ENCODE measurements at places on chromosomes 2 and 18.

DNA sequence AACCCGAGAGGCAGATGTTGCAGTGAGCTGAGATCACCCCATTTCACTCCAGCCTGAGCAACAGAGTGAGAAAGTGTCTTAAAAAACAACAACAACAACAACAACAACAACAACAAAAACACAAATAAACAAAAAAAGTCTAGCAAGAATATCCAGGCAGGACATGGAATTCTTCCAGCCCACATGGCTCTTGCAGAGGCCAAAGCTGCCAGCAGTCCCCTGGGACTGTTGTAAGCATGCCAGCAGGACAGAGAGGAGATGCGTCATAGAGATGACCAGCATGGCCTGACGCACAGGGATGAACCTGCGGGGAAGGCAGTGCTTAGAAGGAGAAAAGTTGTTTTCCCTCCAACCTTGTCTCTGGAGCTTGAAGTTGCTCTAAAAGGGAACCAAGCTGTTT, 182.3 kb upstream of the PGAP1 start:
- no peak for DNase-seq

DNA sequence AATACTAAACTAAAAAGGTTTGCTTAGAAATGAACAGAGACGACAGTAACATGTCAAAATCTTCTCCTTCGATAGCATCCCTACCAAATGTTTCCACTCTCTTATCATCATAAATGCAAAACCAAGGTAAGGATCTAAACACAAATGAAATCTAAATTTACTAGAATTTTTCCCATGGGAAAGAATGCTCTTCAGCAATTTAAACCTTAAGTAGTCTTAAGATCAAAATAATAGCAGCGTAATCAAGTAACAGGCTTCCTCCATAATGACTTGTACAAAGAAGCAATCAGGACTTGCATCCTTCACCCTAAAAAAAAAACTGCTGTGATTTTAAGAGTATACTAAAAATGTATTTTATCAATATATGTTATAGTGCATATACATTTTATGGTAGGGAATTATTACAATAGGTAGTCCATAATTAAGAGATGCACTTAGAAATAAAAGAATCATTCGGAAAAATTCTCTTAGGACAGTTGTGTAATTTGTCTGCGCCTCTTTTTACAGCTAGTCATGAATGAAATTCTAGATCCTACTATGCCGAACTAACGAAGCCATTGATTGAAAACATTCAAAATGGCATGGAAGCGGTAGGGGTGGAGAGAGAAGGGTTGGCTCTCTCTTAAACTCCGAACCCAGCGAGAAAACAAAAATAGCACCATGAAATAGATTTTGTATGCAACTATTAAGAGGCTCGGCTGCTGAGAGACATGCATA, 1.3 kb downstream of the PGAP1 start:
- peak; percentile 40 for DNase-seq

- peak; percentile 3 for DNase-seq
Observed at GRCh38 chr18:6482198-6482977, 67.7 kb upstream of the L3MBTL4 start.

- no peak for DNase-seq
Observed at GRCh38 chr2:96549967-96550786, 13.6 kb downstream of the ARID5A start.

- no peak for DNase-seq
Observed at GRCh38 chr2:233977296-233977837, 60.2 kb downstream of the TRPM8 start.

GRCh38 chr18:29912351-29912750, 1130.2 kb downstream of the DSC3 start:
- DNase-seq: no peak

GRCh38 chr2:135997380-135997779, 12.0 kb upstream of the DARS1 start:
- DNase-seq: peak; percentile 67

DNA sequence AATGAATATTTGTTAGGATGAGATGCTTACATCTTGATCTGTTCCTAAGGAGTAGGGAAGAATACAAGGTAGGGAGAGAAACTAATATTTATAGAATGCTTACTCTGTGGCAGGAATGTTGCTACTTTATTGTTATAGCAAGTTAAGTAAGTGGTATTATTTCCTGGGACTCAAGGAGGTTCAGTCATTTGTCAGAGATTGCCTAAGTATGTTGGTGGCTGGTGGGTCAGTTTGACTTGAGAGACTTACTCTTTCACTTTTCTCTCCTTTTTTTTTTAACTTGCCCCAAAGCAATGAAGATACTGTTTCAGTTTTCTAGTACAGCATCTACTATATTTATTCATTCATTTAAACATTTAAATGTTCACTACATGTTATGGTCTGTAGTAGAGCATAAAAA, 209.2 kb upstream of the STON1 start:
- DNase-seq: no peak

DNA sequence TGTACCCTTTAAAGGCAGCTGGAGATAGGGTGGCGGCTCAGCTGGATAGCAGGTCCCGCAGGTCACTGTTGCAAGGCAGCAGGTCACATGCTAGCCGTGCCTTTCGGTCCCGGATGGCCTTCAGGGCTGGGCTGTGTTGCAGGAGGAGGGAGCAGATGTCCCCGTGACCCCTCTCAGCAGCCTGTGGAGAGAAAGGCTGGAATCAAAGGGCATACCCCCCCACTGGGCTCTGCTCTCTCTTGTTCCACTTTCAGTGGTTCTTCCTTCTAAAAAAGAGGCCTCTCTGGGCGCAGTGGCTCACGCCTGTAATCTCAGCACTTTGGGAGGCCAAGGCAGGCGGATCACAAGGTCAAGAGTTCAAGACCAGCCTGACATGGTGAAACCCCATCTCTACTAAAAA, 4.4 kb upstream of the ANKRD23 start:
- DNase-seq: no peak

GRCh38 chr2:227366769-227367426, 12.2 kb downstream of the TM4SF20 start:
- no peak for DNase-seq

- DNase-seq: peak; percentile 59
Observed at GRCh38 chr2:209526561-209526960, 102.7 kb downstream of the MAP2 start.

GRCh38 chr18:10269261-10269660, 185.2 kb upstream of the APCDD1 start:
- DNase-seq: no peak

DNA sequence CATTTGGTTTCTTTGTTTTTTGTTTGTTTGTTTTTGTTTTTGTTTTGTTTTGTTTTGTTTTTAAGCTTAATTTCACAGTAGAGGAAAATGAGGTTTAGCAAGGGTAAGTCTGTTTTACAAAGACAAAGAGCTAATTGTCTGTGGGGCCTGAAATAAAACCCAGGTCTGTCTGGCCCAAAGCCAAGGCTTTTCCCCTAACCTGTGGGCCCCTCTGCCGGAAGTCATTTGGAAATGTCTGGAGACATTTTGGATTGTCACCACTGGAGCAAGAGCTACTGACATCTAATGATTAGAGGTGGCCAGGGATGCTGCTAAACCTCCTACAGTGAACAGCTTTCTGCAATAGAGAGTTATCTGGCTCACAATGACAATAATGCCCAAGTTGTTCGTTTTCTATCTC, 167.2 kb downstream of the MAP2 start:
- DNase-seq: no peak

DNA sequence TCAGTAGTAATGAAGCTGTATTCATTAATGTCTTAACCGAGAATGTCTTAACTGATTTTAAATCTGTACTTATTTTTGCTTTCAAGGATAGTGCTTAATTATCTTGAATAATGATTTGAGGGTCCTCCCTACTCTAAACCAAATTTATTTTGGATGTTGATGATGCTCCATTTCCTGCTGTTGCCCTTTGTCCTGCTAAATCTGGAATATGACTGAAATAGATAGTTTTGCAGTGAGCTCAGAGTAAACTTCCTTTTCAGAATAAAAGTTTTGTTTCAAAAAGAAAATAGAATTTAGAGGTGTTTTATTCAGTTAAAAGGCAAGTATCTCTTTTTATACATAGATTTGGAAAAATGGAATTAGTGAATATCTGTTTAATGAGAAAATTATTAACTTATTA, 8.1 kb downstream of the NBEAL1 start:
- no peak for DNase-seq

DNA sequence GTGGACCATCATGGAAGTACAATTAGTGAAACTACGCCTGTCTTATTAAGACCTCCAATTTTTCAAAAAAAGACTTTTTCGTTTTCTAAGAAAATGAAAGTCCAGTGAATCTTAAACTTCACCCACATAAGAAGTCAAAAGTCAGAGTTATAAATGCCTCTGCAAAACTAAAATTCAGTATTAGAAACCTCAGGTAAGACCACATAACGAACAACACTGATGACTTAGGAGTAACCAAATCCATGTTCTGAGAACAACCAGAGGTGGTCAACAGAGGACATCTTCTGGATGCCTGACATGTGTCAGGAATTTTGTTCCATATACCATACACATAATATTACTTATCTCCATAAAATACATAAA, 62.4 kb downstream of the RPL31 start:
- no peak for DNase-seq

DNA sequence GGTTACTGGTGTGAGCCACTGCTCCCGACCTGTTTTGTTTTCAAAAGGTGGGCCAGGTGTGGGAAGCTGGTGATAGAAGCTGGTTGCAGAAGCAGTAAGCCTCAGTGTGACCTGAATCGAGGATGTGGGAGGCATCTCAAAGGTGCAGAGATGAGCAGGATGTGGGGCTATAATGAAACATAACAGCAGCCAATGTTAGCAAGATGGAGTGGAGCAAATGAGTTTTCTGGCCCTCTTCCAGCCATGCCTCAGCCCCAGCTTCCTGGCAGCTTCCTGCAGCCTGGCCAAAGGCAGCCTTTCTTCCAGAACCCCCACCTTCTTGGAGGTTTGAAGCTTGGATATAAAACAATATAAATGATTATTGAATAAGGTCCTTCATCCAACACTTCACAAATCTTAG, 184.8 kb downstream of the NCK2 start:
- no peak for DNase-seq

- no peak for DNase-seq
Observed at GRCh38 chr2:191249156-191249813, 4.1 kb downstream of the MYO1B start.

GRCh38 chr2:108219688-108220087, 20.1 kb upstream of the SULT1C3 start:
- DNase-seq: no peak

GRCh38 chr2:218233543-218233942, 16.6 kb downstream of the ARPC2 start:
- no peak for DNase-seq

DNA sequence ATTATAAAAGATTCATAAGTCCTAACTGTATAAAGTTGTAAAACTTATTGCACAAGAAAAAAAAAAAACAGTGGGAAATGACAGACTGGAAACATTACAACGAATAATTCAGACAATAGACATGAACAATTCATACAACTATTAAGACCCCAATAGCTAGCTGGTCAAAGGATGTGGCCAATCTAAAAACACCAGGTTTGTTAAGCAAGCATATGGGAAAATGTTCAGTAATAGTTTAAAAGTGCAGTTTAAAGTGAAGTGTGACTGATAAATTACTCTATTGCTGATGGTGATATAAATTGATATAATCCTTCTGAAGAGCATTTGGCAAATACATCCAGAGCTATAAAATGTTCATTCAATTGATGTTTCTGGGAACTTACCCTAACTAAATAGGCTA, 289.0 kb downstream of the CAMKMT start:
- DNase-seq: no peak

- no peak for DNase-seq
Observed at GRCh38 chr2:54859416-54859815, 136.0 kb downstream of the EML6 start.

DNA sequence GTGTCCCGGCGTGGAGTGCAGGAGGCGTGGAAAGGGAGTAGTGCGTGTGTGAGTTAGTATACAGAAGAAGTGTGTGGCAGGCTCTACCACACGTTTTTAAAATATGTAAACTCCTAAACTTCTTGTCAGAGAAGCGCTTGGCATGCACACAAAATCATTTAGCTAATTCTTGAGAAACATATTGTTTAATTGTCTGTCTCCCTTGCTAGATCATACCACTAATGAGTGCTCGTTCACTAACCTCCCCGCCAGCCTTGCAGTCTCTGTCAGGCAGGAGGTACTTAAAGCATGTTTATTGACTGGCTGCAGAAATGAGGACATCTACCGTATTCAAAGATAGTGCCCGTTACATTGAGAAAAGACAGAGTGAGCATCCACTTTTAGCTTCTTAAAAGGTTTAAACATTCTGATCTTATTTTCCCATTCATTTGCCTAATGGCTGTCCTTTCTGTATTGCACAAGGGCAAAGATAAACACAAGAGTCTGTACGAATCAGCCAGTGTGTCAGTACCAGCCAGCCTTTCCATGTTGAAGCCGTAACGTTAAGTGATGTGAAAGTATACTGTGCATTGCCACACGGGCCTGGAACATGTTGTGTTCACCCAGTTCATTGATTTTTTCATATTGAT, 41.4 kb downstream of the TRAPPC12 start:
- DNase-seq: no peak

DNA sequence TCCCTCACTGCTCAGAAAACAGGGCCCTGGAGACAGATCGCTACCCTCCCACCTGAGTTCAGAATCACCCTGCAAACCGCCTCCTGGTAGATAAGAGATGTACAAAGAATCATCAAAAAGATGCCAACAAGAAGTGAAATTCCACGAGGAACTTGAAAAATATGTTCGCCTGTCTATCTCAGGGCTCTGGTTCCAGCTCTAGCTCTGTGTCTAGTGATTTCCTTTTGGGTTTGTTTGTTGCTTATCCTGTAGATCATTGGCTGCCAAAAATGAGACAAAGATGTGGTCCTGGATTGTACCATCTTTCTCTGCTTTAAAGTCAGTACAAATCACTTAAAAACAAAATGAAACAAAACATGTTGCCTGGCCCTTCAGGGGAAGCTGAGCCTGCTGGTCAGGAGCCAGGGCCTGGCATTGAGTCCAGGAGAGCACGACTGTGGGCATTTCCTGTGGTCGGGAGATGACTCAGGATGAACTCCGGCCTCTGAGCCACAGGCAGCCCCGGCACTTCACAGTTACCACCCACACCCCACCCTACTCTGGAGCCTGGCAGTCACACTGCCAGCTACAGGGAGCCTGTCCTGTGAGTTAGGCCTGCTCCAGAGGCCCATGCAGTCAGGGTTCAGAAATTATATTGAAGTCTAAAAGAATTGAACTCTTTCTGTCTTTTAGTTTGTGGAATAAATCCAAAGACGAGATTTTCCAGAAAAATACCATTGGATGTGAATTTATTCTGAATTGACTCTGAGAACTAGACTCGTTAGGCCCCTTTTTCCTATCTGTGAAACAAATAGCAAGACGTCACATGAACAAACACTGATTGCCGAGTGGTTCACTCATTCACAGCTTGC, 8.0 kb upstream of the ITGB6 start:
- DNase-seq: no peak

GRCh38 chr2:44480068-44480467, 118.3 kb downstream of the CAMKMT start:
- DNase-seq: no peak

DNA sequence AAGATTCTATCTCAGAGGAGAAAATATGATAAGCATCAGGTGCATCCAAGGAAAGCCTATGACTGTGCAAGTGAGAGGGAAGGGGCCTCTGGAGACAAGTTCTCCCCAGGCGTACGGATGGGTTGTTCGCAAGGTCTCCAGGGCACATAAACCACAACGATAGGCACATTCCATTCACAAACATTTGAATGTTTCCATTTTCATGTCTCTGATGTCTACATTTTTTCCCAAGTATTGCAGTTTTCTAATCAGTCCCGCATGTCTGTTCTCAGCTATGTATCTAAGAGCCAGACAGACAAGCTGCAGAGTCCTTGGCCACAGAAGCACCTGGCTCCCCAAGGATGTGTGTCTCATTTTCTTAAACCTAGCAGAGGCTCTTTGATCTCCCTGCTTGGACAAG, 28.0 kb downstream of the OSR1 start:
- no peak for DNase-seq

- no peak for DNase-seq
Observed at GRCh38 chr18:33040213-33040612, 267.4 kb upstream of the KLHL14 start.
